ENCODE measurements at places on chromosomes 12 and 14. TPM values are rescaled to one million over a fixed set of nuclear protein-coding genes. Genes with fewer than 3 reads are reported as not detected.
A peak's percentile ranks its signal among the peaks of the same experiment; 100 is the strongest.

- H3K36me3 ChIP-seq, result no peaks in the 10 kb centered on the region
- no peak overlapping the region for H3K27ac ChIP-seq
- H3K4me1 ChIP-seq, result peaks cover 18% of the 10 kb centered on the region
- DNase-seq, result no peak
- no peak overlapping the region for H3K4me3 ChIP-seq
- H3K27me3 ChIP-seq, result no peaks in the 10 kb centered on the region
Measured at GRCh38 chr14:89259951-89260609, 157.0 kb downstream of the FOXN3 start.

Gene SUOX
- total RNA-seq, result 24.6 TPM

Gene GRIP1
- total RNA-seq, result 1.6 TPM

GRCh38 chr12:480831-481816 is 21.4 kb downstream of the B4GALNT3 start:
- H3K36me3 ChIP-seq, result no peaks in the 10 kb centered on the region
- H3K27me3 ChIP-seq, result no peaks in the 10 kb centered on the region
- peaks cover 18% of the 10 kb centered on the region for H3K4me1 ChIP-seq
- DNase-seq, result peak; percentile 74

Gene DACT1
- 0.67 TPM for total RNA-seq

GRCh38 chr12:24198936-24199671 is 249.6 kb upstream of the SOX5 start:
- no peaks in the 10 kb centered on the region for H3K36me3 ChIP-seq
- no peaks in the 10 kb centered on the region for H3K4me1 ChIP-seq
- DNase-seq, result no peak
- no peaks in the 10 kb centered on the region for H3K27me3 ChIP-seq
- H3K4me3 ChIP-seq, result no peak overlapping the region

Gene PAPLN
- 0.44 TPM for total RNA-seq

DNA sequence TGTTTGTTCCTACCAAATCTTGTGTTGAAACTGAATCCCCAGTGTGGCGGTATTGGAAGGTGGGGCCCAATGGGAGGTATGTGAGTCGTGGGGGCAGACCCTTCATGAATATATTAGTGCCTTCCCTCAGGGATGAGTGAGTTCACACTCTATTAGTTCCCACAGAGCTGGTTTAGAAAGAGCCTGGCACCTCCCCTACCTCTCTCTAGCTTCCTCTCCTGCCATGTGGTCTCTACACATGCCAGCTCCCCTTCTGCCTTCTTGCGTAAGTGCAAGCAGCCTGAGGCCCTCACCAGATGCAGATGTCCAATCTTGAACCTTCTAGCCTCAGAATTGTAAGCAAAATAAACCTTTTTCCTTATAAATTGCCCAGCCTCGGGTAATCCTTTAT is 105.8 kb downstream of the SPTSSA start:
- H3K36me3 ChIP-seq, result no peaks in the 10 kb centered on the region
- DNase-seq, result no peak
- H3K27ac ChIP-seq, result no peak overlapping the region
- H3K4me3 ChIP-seq, result no peak overlapping the region
- H3K4me1 ChIP-seq, result no peaks in the 10 kb centered on the region
- H3K27me3 ChIP-seq, result no peaks in the 10 kb centered on the region

- peaks cover 4% of the 10 kb centered on the region for H3K4me1 ChIP-seq
- H3K27ac ChIP-seq, result no peak overlapping the region
- no peaks in the 10 kb centered on the region for H3K36me3 ChIP-seq
Measured at GRCh38 chr12:131044760-131045381, 91.2 kb downstream of the ADGRD1 start.

DNA sequence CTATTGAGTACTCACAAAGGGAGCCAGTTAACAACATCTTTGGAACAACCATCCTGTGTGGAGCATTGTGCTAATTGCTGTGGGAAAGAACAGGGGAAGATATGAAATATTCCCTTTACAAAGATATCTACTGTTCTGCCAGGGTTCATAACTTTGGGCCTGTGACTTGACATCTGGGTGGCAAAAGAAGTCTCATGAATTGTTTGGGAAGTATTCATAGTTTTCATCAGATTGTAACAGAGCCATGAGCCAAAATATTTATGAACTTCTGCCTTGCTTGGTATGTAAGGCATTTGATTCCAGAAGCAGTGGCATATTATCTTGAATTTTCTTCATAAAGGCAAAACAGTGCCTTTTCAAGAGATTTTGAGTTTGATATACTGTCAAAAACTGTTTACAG is 816.2 kb downstream of the DIO2 start:
- no peak for DNase-seq
- H3K4me1 ChIP-seq, result no peaks in the 10 kb centered on the region
- H3K36me3 ChIP-seq, result no peaks in the 10 kb centered on the region
- H3K27ac ChIP-seq, result no peak overlapping the region
- H3K4me3 ChIP-seq, result no peak overlapping the region
- H3K27me3 ChIP-seq, result no peaks in the 10 kb centered on the region

DNA sequence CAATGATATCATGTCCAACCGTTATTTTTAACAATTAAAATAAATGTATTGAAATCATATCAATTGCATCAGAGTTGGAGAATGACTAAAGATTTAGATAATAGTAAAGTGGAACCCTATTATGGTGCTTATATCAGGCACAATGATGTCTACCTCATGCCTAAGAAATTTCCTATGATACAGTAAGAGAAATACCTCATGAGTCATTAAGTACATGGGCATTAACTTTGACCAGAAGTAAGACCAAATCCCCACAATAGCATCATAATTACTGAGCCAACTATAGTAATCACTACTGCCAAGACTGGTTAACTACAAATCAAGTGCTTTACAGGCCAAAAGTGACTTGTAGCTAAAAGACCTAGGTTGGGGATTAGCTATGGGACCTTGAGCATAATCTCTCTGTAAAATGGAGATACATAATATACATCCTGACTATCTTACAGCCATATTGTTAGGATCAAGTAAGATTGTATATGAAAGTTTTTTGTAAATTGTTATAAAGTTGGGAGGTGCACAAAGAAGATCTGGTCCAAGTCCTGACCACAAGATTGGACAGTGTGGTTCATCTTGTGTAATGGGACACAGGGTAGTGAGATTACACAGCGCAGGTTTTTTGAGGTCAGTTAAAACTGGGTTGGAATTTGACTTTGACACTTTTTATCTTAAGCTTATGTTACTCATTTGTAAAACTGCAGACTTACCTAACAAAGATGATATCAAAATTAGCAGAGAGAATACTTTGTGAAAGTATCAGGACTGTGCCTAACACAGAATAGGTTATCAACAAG is 60.5 kb downstream of the ERGIC2 start:
- DNase-seq, result no peak
- no peak overlapping the region for H3K27ac ChIP-seq
- H3K4me3 ChIP-seq, result no peak overlapping the region
- H3K27me3 ChIP-seq, result no peaks in the 10 kb centered on the region
- peaks cover 4% of the 10 kb centered on the region for H3K36me3 ChIP-seq
- peaks cover 12% of the 10 kb centered on the region for H3K4me1 ChIP-seq

- peak; percentile 35 for DNase-seq
- H3K27me3 ChIP-seq, result peaks cover 3% of the 10 kb centered on the region
- no peak overlapping the region for H3K4me3 ChIP-seq
- H3K27ac ChIP-seq, result no peak overlapping the region
Measured at GRCh38 chr14:104383088-104383995, 196.2 kb upstream of the C14orf180 start.

Gene PPHLN1
- 31.5 TPM for total RNA-seq

DNA sequence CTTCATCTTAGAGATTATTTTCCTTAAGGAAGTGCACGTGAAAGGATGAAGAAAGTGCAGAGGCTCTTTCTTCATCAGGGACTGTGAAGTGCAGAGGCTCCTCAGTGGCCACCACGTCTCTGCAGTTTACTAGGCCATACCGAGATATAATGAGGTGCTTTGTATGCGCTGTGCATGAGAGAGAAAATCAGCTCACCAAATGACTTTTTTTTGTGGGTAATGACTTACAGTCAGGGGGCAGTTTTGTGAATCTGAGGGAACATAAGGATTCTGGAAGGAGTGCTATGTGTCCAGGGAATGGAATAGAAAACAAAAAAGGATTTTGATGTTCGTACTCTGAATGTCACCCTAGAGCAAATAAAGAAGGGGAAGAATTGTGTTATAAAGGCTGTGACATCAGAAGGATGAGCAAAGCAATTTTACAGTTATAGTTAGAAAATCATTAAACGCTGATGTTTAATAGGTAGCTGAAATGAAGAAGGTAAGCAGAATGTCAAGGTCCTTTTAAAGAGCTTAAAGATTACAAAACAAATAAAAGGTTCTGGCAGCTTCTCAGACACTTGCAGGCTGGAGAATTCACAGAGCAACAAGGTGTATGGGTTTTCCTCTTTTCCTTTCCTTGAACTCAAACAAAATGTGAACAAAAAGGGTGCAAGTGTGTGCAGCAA is 247.5 kb upstream of the NOVA1 start:
- H3K27ac ChIP-seq, result no peak overlapping the region
- DNase-seq, result no peak
- H3K4me1 ChIP-seq, result no peaks in the 10 kb centered on the region

- no peaks in the 10 kb centered on the region for H3K4me1 ChIP-seq
- H3K27me3 ChIP-seq, result no peaks in the 10 kb centered on the region
- H3K36me3 ChIP-seq, result peaks cover 22% of the 10 kb centered on the region
- no peak overlapping the region for H3K4me3 ChIP-seq
- H3K27ac ChIP-seq, result no peak overlapping the region
Measured at GRCh38 chr14:102909911-102910310, 12.6 kb upstream of the AMN start.

DNA sequence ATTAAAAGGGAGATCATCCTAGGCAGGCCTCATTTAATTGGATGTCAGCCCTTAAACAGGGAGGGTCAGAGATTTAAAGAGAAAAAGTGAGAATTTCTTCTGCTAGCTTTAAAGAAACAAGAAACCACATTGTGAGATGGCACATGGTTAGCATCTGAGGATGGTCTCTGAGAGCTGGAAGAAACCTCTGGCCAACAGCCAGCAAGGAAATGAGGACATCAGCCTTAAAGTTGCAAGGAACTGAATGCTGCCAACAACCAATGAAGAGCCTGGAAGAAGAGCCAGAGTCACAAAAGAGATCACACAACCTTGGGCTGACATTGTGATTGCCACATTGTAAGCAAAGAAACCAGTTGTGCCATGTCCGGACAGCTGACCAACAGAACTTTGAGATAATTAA is 17.5 kb upstream of the FAR2 start:
- no peaks in the 10 kb centered on the region for H3K36me3 ChIP-seq
- H3K27ac ChIP-seq, result no peak overlapping the region
- DNase-seq, result no peak
- H3K4me3 ChIP-seq, result no peak overlapping the region
- H3K4me1 ChIP-seq, result no peaks in the 10 kb centered on the region

Gene ATP5F1B
- total RNA-seq, result 1,450 TPM

Gene SLC5A8
- not detected for total RNA-seq

- DNase-seq, result no peak
- no peaks in the 10 kb centered on the region for H3K4me1 ChIP-seq
- no peak overlapping the region for H3K4me3 ChIP-seq
- H3K27ac ChIP-seq, result no peak overlapping the region
Measured at GRCh38 chr14:71514941-71515919, 417.0 kb upstream of the RGS6 start.

- H3K36me3 ChIP-seq, result no peaks in the 10 kb centered on the region
- peaks cover 15% of the 10 kb centered on the region for H3K4me1 ChIP-seq
- peak overlapping the region; percentile 21 for H3K27ac ChIP-seq
- no peaks in the 10 kb centered on the region for H3K27me3 ChIP-seq
- DNase-seq, result peak; percentile 65
Measured at GRCh38 chr12:56565510-56566101, 44.0 kb downstream of the RBMS2 start.

Gene IFNG-AS1
- total RNA-seq, result not detected

Gene MRPL52
- 81.1 TPM for total RNA-seq
